ENCODE measurements at places on chromosomes 3 and 15. TPM values are rescaled to one million over a fixed set of nuclear protein-coding genes. Genes with fewer than 3 reads are reported as not detected.
A peak's percentile ranks its signal among the peaks of the same experiment; 100 is the strongest.

The ZMAT3 gene
- total RNA-seq: 10.6 TPM

The TRPM1 gene
- not detected for total RNA-seq

The RTF1 gene
- 26.8 TPM for total RNA-seq

The OR4F6 gene
- not detected for total RNA-seq

The SOX14 gene
- not detected for total RNA-seq

The CD80 gene
- total RNA-seq: 4.2 TPM

The WDR5B gene
- 2.5 TPM for total RNA-seq

The VGLL3 gene
- not detected for total RNA-seq

The SEMA3F gene
- total RNA-seq: 0.10 TPM

The KY gene
- not detected for total RNA-seq

The CLRN1 gene
- not detected for total RNA-seq

The FBXO40 gene
- not detected for total RNA-seq

- no peaks in the 10 kb centered on the region for H3K27me3 ChIP-seq
- peaks cover 2% of the 10 kb centered on the region for H3K4me1 ChIP-seq
- no peak for DNase-seq
These were observed 37.2 kb downstream of the CCK start for GRCh38 chr3:42228796-42229195.

- DNase-seq: no peak
- H3K27me3 ChIP-seq: no peaks in the 10 kb centered on the region
- peaks cover 84% of the 10 kb centered on the region for H3K4me1 ChIP-seq
These were observed 406.8 kb downstream of the SHQ1 start for GRCh38 chr3:72441284-72441994.

DNA sequence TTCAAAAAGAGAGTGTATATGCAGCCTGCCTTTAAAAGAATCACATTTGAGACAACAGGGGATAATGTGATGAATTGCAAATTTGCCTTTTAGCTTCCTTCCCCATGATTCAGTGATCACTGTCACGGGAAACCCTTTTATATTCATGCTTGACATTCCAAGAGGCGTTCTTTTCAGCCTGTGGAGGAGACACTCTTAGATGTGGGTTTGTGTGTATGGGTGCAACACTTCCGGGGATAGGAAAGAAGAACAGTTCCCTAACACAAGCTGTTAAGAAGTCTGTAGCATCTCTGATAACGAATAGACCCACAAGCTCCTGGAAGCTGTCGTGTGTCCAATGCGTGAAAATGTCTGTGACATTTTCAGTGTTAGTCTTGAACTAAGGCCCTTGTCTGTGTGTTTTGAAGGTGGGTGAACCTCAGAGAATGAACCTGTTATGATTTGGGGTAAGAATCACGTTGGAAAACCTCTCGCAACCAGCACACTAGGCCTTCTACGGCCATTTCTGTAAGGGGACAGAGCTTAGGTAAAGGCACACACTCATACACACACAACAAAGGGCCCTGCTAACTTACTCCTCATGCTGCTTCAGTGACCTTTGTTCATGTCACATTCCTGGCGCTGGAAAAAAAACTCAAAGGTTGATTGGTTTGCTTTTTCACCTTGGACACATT lies 229.2 kb upstream of the ST8SIA2 start:
- no peaks in the 10 kb centered on the region for H3K36me3 ChIP-seq
- H3K27ac ChIP-seq: no peak overlapping the region

- H3K27ac ChIP-seq: no peak overlapping the region
- no peak for DNase-seq
- no peak overlapping the region for H3K4me3 ChIP-seq
- H3K27me3 ChIP-seq: peaks cover 3% of the 10 kb centered on the region
These were observed 176.8 kb downstream of the STT3B start for GRCh38 chr3:31709526-31709925.

DNA sequence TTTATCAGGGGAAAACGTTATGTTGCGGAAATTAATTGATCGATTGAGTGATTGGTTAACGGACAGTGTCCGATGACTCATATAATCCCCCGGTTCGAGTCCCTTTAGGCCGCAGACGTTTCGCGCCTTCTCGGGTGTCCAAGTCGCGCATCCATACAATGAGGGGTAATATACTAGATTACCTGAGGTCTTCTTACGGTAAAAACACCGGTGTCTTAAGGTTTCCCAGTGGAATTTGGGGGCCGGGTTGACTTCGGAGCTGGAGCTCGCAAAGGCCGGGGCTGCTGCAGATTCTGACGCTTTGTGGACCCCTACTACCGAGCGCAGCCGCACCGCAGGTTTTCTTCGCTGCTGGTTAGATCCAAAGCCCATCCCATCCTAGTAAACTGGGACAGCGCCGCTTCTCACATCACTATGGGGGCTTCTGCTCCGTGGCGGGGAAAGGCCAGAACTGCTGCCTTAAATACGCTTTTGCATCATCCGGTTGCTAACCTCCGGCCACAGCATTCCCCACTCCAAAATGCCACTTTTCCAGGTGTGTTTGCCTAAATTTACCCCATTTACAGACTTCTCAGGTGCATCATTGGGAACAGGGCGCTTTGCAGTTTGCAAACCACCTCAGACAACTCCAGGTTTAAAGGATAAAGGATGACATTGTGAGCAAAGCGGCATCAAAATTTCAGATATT lies 858 bp upstream of the SACM1L start:
- H3K27me3 ChIP-seq: peaks cover 7% of the 10 kb centered on the region
- H3K36me3 ChIP-seq: peaks cover 40% of the 10 kb centered on the region
- peak; percentile 53 for DNase-seq
- peaks cover 40% of the 10 kb centered on the region for H3K4me1 ChIP-seq

GRCh38 chr3:154987846-154988245 lies 92.3 kb upstream of the MME start:
- no peaks in the 10 kb centered on the region for H3K4me1 ChIP-seq
- H3K27me3 ChIP-seq: no peaks in the 10 kb centered on the region
- H3K4me3 ChIP-seq: no peak overlapping the region
- no peaks in the 10 kb centered on the region for H3K36me3 ChIP-seq
- no peak overlapping the region for H3K27ac ChIP-seq
- DNase-seq: no peak

DNA sequence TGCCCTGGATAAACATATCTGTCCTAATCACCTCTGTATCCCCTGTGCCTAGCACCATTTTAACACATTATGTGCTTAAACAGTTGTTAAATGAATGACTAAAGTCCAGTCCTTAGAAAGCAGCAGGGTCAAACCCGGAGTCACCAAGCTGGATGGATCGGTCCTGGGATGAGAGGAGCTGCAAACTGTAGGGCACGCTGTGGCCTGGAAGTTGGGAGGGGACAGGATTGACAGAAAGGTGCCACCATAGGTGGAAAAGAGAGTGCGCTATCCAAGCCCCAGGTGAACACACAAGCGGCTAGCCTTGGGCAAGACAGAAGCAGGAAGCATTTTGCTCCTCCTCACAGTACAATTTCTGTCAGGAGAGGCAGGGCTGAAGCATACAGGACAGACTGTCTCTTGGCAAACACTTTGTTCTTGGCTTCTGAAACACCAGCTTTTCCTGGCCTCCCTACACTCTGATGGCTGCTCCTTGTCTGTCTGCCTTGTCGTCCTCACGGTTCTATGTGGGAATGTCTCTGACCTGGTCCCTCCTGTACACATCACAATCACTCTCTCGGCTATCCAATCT lies 48.4 kb upstream of the KY start:
- H3K4me3 ChIP-seq: no peak overlapping the region
- DNase-seq: no peak
- H3K27me3 ChIP-seq: peaks cover 6% of the 10 kb centered on the region
- no peaks in the 10 kb centered on the region for H3K4me1 ChIP-seq

DNA sequence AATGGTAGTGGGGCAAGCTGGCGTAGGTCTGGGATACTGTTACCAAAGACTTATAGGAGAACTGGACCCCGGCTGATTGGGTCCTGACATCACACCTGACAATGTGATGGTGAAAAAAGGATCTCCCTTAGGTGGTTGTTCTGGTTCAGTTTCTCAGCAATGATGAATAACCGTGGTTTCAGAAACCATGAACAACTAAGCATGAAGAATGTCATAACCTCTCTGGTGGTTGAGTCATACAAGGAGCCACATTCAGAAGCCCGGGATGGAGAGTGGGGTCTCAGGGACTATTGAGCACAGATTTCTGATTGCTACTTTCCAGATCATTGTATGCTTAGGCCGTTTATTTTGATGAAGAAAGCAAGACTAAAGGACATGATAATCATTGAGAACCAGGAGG lies 17.4 kb downstream of the GPR160 start:
- no peaks in the 10 kb centered on the region for H3K36me3 ChIP-seq
- peaks cover 35% of the 10 kb centered on the region for H3K4me1 ChIP-seq
- DNase-seq: peak; percentile 18
- H3K4me3 ChIP-seq: no peak overlapping the region
- no peak overlapping the region for H3K27ac ChIP-seq

DNA sequence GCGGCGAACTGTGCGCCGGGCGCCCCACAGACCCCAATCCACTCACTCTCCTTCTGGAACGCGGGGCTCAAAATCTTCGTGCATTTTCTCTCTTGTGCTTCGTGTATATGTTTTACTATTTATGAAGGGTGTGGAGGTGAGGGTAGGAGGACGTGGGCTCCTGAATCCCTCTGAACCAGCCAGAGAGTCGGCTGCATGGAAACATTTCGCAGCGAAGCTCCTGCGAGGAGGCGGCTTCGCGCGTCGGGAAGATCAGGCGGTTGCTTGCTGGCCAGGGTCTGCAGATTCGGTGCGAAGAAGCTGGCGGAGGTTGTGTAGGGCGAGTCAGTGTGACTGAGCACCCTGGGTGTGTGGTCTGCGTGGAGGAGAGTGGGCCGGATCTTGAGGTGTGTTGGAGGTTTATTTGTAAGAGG lies 1.1 kb downstream of the CNTN4 start:
- DNase-seq: no peak
- no peaks in the 10 kb centered on the region for H3K36me3 ChIP-seq
- H3K4me3 ChIP-seq: no peak overlapping the region
- H3K4me1 ChIP-seq: peaks cover 3% of the 10 kb centered on the region
- peaks cover 59% of the 10 kb centered on the region for H3K27me3 ChIP-seq

DNA sequence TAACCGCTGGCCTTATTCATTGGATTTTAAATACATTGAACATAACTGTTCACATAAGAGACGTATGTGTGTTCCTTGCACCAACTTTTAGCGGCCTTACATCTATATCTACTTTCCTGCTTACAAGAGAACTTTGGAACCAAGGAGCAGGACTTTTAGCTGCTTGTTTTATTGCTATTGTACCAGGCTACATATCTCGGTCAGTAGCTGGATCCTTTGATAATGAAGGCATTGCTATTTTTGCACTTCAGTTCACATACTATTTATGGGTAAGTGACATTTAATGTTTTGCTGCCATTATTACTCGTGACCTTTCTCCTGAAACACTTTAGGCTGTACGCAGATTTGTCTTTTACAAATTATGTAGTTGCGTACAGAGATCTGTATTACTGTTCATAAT lies 47.1 kb downstream of the STT3B start:
- peaks cover 58% of the 10 kb centered on the region for H3K4me1 ChIP-seq
- no peak for DNase-seq
- peaks cover 50% of the 10 kb centered on the region for H3K36me3 ChIP-seq
- no peak overlapping the region for H3K4me3 ChIP-seq
- no peaks in the 10 kb centered on the region for H3K27me3 ChIP-seq
- H3K27ac ChIP-seq: no peak overlapping the region

DNA sequence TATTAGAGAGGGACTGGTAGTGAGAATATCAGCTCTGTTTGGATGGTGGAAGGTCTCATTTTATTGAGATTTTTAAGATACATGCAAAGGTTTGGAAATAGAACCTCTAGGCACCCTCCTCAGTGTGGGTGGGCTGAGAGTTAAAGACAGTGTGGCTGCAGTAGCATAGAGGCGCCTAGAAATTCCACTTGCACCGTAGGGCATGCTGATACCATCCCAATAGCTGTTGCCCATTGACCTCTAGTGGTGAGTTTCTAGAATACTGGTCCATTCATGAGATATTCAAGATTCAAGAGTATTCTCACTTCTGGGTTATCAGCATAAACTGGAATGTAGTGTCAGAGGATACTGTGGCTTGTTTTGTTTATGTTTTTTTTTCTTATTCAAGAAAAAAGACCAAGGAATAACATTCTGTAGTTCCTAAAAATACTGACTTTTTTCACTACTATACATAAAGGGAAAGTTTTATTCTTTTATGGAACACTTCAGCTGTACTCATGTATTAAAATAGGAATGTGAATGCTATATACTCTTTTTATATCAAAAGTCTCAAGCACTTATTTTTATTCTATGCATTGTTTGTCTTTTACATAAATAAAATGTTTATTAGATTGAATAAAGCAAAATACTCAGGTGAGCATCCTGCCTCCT lies 87.2 kb downstream of the TGFBR2 start:
- H3K27ac ChIP-seq: peak overlapping the region; percentile 88
- peaks cover 82% of the 10 kb centered on the region for H3K36me3 ChIP-seq
- peak; percentile 31 for DNase-seq
- H3K4me1 ChIP-seq: peaks cover 81% of the 10 kb centered on the region

DNA sequence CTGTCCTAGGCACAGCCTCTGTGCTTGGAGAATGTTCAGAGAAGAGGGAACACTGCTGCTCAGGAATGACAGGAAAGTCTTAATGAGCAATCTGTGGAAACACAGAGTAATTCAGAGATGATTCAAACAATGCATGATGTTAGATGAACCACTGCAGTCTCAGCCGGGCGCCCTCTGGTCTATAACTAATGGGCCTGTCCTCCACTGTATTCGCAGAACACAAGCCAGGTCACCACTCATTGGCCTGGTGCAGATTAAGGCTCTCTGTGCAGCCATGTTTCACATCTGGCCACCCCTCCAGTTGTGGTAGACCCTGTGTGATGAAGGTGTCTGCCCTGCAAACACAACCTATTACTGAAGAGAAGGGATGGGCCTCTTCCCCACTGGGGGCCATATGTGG lies 281.7 kb upstream of the ROPN1 start:
- H3K4me3 ChIP-seq: no peak overlapping the region
- DNase-seq: no peak
- H3K27ac ChIP-seq: no peak overlapping the region
- no peaks in the 10 kb centered on the region for H3K4me1 ChIP-seq
- no peaks in the 10 kb centered on the region for H3K36me3 ChIP-seq
- H3K27me3 ChIP-seq: no peaks in the 10 kb centered on the region

DNA sequence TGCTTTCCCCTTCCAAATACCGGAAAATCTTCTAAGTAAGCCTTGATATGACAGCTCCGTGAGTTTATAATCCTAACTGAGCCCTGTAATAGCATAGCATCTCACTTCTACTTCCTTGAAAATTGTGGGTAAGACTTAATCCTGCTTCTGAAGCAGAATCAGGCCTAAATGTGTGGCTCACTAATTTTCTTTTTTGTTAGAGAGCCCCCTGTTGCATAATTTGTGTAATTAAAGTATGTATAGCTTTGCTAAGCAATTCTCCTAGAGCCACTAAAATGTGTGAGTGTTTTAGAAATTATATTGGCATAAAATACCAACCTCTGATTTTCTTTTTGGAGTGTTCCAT lies 304.4 kb downstream of the FGF12 start:
- no peaks in the 10 kb centered on the region for H3K4me1 ChIP-seq
- H3K4me3 ChIP-seq: no peak overlapping the region
- H3K36me3 ChIP-seq: no peaks in the 10 kb centered on the region
- no peak for DNase-seq
- no peak overlapping the region for H3K27ac ChIP-seq
- H3K27me3 ChIP-seq: peaks cover 5% of the 10 kb centered on the region

DNA sequence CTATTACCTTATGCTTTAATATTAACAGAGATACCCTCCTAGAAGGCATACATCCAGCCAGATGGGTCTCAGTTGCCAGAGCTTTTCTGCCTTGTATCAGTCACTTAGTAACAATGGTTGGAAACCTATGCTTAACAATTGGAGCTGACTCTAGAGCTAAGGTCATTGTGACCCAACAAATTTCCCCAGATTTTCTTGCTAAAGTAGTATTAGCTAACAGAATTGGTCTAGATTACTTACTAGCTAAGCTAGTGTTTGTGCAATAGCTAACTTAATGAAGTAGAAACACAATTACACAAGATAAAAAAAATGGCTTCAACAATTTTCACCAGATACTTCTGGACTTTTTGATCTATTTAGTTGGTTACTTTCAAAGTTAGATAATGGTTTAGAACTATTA lies 236.9 kb downstream of the NSUN3 start:
- H3K27me3 ChIP-seq: peaks cover 6% of the 10 kb centered on the region
- DNase-seq: no peak
- H3K4me3 ChIP-seq: no peak overlapping the region
- H3K36me3 ChIP-seq: no peaks in the 10 kb centered on the region
- no peak overlapping the region for H3K27ac ChIP-seq

All from activated naive CD8-positive, alpha-beta T cell treated with anti-CD3 and anti-CD28 coated beads for 36 hours (primary cell).